ENCODE measurements at places on chromosomes 12 and 14. TPM values are rescaled to one million over a fixed set of nuclear protein-coding genes. Genes with fewer than 3 reads are reported as not detected.

Gene MAP1LC3B2
- 3.8 TPM for total RNA-seq

Gene FOXA1
- total RNA-seq, result 2.7 TPM

Gene TAC3
- total RNA-seq, result 2.6 TPM

Gene SMIM41
- 0.33 TPM for total RNA-seq
